Hematopoietic multipotent progenitor cell treated with erythropoietin and hydrocortisone succinate and interleukin-3 and kit ligand, for 15 days (in vitro differentiated cells): ENCODE measurements at places on chromosomes 7 and 10.

DNA sequence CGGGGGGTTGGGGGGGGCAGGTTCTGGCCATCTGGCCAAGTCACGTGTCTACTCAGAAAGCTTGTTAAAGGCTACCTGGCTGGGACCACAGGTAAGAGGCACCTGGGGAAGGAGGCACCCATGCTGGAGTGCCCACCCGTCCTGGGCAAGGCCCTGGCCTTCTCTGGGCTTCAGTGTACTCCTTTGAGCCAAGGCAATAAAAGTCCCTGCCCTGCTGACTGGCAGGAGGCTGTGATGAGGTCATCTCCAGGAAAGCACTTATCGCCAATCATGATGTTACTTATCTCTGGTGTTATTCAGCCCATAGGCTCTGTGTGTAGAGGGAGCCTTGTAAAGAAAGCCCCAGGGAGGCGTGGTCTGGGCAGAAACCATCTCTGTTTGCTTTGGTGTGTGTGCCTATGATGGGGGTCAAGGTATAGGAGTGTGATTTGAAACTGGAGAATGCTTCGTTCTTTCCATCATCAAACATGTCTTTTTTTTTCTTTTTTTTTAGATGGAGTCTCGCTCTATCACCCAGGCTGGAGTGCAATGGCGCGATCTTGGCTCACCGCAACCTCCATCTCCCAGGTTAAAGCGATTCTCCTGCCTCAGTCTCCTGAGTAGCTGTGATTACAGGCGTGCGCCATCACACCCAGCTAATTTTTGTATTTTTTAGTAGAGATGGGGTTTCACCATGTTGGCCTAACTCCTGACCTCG, 2.5 kb upstream of the CLDN4 start:
- DNase-seq, result no peak

DNA sequence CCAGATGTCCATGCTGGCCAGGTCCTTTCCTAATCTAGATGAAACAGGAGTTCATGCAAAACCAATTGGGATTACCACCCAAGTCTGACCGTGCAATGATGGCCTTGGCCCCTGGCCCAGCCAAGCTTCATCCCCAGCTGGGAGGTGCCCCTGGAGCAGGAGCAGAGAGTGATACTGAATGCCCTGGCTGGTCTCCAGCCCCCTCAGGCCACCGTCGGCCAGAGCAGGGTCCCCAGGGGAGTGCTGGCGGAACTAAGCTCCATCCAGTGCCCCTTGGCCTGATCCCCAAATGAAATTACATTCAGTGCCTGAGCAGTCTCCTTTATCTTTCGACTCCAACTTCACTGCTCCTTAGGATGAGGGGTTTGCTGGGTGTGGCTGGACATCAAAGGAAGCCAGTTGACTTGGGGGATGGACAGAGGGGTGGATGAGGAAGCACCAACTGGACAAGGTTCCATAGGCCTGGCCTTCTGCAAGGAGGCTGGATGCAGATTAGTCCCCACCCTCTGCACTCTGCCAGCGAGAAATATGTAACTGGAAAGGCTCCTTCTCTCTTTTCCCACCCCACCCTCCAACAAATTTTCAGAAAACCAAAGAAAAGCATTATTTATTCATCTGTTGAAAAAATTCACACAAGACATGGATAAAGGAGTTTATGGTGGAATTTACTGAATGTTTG, 275.5 kb downstream of the PLXNA4 start:
- DNase-seq, result no peak

GRCh38 chr7:68041554-68041953, 1044.9 kb downstream of the TYW1 start:
- no peak for DNase-seq

GRCh38 chr10:76735866-76736265, 901.7 kb downstream of the KCNMA1 start:
- no peak for DNase-seq

GRCh38 chr10:104123397-104123796, 1.4 kb downstream of the SFR1 start:
- peak; percentile 24 for DNase-seq

DNA sequence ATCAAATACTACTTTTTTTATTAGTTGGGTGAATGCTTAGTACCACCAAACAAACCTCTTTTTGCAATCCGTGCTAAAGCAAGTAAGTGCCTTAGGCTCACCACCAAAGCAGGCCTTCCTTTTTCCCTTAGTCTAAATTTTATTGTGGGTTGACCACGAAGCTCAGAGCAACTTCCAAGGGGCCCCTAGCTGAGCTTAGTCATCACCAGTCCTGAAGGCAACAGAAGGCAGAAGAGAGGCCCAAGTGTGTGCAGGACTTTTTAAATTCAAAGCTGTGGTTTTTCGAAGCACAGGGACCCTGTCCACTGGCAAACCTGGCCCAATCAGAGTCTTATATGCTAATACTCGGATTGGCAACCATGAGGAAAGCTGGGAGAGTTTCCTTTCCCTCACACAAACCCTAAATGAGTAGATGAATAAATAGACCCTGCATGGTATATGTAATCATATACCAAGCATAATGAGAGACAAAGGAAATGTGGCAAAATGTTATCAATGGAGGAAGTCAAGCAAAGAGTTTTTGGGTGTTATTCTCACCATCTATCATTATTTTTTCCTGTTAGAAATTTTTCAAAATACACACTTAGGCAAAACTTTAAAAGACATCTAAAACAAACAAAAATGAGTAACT, 453.2 kb upstream of the GALNT17 start:
- no peak for DNase-seq

GRCh38 chr10:105691811-105692210, 1050.7 kb downstream of the SORCS3 start:
- DNase-seq, result no peak

GRCh38 chr7:44394112-44394447, 68.7 kb upstream of the CAMK2B start:
- DNase-seq, result no peak

- DNase-seq, result no peak
Observed at GRCh38 chr7:92831716-92832533, 4.4 kb downstream of the CDK6 start.

GRCh38 chr7:129169686-129170440, 18.6 kb upstream of the SMO start:
- DNase-seq, result no peak

DNA sequence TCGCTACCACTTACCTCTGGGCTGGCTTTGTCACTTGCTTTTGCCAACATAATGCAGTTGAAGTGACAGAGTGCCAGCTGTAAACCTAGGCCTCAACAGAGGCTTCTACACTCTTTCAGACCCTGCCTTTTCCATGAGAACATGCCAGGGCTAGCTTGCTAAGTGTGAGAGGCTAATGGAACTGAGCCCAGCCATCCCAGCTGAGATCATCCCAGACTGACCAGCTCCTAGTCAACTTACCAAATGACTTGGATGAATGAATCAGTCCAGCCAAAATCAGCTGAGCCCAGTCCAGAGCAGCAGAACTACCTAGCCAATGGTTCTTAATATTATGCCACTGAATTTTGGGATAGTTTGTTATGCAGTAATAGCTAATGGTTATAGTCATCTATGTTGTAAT, 34.7 kb upstream of the MKLN1 start:
- DNase-seq, result no peak

DNA sequence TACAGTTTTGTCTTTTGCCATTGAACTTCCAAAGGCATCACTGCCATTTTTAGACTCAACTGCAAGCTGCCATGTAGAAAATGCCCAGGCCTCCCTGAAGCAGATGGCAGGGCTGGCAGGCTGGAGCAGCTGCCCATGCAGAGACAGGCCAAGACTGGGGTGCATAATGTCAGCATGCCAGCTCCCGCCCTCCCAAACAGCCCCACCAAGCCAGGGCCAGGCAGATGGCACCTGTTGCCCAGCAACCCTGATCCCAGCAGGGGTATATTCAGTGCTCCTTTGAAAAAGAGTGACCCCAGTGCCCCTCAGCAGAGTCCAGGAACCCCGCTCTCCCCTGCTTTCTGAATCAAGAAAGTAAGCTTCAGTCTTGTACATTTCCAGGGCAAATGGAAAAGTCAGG, 32.6 kb downstream of the VSTM4 start:
- DNase-seq, result no peak

DNA sequence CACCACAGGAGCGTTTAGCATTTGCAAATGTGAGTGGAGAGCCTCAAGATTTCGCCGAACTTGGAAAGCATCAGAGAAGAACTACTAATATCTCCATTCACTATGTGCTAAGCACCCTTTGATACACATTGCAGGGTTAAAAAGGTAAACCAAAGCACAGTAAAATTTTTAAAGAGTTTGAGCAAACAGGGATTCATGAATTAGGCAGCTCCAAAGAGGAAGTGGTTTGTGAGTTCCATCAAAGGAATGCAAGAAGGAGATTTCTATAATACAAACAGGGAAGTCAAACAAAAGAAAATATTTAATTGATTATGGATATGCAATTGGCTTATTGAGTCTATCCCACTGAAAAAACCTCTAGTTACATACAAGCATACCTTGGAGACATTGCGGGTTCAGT, 81.1 kb upstream of the TMEM72 start:
- no peak for DNase-seq

GRCh38 chr7:43021431-43021830, 89.3 kb downstream of the MRPL32 start:
- no peak for DNase-seq

GRCh38 chr10:69685802-69686585, 55.9 kb downstream of the FAM241B start:
- DNase-seq, result no peak

DNA sequence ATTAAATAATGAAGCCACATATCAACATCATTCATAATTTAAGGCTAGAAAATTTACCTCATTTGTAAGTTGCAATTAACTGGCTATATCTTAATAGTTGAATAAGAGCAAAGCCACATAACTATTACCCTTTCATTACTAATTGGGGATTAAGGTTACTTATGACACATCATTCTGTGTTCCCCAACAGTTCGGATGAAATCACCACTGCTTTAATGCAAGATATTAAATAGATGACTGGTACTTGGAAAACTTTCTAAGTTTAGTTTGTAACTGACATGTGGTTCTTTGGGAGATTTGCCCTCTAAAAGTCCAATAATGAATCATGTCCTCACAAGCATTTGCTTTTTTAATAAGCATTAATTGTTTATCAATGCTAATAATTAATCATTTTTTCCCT, 109.1 kb downstream of the MTERF1 start:
- DNase-seq, result no peak

DNA sequence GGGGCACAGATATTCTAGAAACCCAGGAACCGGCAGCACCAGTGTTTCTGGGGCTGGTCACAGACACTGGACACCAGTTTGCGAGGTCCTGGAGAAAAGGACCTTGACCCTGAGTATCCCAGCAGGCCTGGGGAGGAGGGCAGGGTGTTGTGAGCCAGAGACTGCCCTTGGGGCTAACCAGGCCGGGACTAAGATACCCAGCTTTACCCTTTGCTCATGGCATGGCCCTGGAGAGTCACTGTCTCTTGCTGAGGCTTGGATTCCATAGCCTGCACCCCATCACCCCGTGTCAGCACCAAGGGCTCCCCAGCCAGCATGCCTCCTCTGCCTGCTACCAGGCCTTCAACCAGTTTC, 124.4 kb downstream of the COL26A1 start:
- DNase-seq, result no peak

GRCh38 chr10:33025910-33026309, 67.9 kb upstream of the ITGB1 start:
- no peak for DNase-seq

- DNase-seq, result no peak
Observed at GRCh38 chr10:126924915-126925300, 19.7 kb downstream of the DOCK1 start.

DNA sequence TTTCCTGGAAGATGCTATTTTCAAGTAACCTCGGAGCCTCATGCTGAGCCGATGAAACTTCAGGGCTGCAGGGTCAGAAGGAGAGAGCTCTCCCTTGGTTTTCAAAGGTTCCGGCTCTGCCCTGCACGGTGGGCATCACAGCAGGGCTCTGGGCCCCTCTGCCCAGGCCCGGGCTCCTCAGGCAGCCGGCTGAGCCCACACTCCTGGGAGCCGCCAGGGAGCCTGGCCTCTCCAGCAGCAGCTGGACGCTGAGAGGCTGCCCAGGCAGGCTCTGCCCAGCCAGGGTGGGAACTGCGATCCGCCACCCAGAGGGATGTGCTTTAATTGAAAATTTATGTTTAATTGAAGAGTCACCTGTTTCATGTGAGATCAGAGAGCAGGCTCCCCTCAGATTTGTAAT, 97.5 kb upstream of the MGMT start:
- DNase-seq, result no peak

- peak; percentile 31 for DNase-seq
Observed at GRCh38 chr7:5139998-5140397, 50.0 kb upstream of the WIPI2 start.

DNA sequence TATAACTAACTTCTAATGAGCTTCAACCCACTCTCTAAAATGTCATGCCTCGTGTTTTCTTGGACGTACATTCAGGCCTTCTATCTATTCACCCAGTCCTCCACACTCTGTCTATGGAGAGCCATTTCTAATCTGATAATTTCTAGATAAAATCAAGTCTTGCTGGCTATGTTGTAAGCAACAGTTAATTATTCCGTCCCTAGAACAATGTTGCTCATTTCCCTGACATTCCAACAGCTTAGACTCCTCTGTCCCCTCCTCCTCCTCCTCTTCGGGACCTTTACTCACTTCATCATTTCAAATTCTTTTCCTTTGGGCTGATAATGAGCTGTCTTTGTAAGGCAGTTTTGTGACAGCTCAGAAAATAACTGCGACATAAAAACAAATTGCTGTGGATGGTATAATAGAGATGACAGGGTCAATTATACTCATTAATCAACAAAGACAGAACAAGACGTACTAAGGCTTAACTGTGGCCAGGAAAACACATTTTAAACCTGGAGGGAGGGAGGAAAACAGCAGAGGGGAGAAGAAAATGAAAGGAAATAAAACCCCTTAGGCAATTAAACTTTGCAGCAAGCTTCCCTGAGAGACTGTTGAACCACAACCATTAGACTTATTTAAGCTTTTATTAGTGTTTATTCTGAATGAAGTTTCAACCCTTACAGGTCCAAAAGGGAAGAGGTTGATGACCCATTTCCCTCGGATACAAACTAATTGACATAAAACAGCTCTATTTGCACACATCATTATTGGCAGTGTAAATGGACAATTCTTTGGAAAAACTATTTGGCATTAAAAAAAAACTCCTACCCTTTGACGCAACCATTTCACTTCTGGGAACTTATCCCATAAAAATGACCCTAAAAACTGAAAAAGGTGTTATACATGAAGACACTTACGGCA, 179.1 kb downstream of the SFMBT2 start:
- no peak for DNase-seq

DNA sequence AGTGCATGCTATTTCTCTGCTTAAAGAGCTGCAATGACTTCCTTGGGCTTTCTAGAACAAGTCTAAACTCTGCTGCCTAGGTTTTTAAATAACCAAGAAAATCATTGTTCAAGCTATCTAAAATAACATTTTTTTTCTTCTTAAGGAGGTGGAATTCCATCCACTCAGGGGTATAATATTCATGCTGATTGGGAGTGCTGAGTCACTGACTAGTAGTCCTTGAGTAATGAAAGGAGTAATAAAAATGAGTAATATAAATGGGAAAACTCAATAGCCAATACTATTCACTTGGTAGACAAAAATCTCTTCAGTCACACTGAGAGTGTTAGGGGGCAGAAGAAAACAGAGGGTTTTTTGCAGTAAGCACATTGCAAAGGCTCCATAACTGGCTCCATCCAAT, 72.0 kb downstream of the GFRA1 start:
- no peak for DNase-seq
